ENCODE measurements at places on chromosomes 12 and 14.

GRCh38 chr12:43425361-43425760 is 126.6 kb downstream of the ADAMTS20 start:
- DNase-seq: no peak

DNA sequence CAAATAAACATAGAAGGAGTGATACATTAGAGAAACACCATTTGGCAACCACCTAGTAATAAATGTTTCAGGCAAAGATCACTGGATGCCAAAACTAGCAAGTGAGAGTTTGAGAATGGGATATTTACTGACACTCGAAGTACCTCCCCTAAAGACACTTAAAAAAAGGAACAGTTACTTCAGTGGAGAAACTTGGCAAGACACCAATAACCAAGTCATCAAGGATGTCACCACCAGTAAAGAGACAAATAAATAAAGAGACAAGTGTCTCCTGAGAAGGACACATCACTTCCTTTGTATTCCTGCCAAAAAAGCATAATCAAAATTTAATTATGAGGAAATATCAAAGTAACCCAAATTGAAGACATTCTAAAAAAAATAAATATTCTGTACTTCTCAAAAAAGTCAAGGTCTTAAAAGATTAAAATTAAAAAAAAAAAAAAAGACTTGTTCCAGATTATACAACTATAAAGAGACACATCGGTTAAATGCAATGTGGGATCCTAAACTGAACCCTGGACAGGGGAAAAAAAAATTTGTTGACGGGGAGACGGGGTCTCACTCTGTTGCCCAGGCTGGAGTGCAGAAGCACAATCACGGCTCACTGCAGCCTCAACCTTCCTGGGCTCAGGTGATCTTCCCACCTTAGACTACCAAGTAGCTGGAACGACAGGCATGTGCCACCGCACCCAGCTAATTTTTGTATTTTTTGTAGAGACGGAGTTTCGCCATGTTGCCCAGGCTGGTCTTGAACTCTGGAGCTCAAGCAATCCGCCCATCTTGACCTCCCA is 26.4 kb downstream of the TM7SF3 start:
- DNase-seq: no peak

DNA sequence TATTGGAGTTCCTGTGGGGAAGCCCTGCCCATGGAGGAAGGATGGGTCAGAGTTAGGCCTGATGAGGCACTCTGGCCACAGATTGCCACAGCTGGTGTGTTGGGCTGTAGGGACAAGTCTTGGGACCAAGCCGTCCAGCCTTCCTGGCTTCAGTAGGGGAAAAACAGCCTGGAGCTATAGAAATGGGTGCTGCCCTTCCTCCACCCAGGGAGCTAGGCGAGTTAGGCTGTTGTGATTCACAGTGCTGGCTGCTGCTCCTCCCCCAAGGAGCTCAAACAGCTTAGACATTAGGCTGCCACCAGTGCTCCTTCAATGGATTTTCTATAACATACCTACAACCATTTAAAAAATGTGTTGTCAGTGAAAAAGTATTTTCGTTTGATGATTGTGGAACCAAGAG is 274.3 kb downstream of the RPL10L start:
- DNase-seq: no peak

DNA sequence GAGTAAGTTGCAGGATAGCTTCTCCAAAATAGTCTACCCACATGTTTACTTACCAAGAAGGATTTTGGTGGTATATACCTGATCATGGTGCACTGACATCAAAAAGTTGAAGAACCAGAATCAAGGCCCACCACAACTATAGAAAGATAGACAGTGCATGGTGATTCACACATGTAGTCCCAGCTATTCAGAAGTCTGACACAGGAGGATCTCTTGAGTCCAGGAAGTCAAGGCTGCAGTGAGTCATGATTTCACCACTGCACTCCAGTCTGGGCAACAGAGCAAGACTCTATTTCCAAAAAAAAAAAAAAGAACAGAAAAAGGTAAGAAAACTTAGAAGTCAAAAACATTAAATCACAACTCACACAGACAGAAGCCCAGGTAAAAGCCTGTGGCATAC is 422.2 kb upstream of the FOXG1 start:
- DNase-seq: no peak

DNA sequence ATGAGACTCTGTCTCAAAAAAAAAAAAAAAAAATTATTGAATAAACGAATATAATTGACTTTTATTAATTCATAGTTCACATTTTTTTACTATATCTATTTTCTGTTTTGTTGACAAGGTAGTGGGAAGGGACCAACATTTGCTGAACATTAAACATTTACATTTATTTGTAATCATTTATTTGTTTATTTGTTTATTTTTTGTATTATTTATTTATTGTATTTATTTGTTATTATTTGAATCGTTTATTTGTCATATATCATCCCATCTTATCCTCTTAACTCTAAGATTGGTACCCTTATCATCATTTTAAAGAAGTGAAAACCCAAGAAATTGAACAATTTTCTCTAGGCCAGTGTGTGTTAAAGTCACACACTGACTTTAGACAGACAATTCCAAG is 101.5 kb downstream of the SYT1 start:
- DNase-seq: no peak

DNA sequence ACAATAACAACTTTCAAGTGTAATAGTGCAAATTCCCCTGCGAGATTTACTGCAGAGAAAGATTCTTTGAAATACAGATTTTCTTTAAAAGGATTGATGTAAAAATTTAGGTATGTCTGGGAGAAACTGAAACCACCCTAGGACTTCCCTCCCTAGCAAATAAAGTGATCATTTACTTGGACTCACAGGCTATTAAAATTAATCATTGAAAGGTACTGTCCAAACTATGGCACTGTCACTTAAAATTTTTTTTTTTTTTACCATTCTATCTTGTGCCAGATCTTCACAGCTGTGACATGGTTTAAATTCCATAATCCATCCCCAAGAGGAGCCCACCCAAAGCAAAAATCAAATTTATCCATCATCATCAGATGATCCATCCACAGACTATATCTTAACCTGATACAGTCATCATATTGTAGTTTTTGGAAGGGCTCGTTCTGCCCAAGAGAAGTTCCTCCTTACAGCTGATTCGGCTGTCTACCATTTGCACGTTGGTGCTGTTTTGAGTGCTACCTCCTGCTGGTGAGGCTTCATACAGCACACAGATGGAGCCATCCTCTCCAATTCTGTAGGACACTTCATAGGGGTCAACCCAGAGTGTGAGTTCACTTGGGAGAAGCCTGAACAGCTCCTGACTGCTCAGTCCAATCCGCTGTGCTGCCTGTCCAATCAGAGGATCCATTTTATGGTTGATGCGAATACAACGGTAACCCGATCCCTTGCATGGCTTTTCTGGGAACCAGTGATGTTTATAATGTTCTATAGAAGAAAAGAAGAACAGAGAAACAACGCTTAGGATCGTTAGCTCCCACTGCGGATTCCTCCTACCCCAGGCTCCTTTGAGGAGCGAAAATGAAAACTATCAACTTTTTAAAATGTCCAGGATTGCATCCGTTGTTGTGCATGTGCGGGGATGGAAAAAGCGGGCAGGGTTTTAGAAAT is 1.7 kb downstream of the BTG1 start:
- DNase-seq: no peak

GRCh38 chr12:1297206-1297605 is 297.2 kb downstream of the FBXL14 start:
- no peak for DNase-seq

DNA sequence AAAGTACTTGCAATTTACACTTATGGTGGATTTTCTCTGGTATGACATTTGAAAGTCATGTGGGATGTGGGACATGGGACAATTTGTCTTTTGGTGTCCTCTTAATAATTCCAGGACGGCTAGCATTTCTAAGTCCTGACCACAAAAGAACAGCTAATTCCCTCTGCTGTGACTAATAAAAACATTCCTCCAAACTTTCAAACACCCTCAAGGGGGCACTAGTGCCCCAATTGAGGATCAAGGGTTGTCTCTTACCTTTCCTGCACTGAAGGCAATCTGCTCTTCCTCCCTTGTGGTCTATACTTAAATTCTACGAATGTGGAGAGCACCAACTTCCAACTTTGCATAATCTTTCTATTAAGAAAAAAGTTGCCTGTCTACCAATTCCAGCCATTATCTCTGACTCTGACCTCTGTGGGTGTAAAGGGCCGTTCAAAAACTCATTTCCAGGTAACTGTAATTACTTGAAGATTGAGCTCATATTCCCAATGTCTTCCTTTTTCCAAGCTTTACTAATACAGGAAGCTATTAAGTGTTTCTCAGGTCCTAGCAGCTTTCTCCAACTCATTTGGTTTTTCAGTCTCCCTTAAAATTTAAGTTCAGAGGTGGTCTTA is 210.2 kb downstream of the PTPRO start:
- DNase-seq: no peak

DNA sequence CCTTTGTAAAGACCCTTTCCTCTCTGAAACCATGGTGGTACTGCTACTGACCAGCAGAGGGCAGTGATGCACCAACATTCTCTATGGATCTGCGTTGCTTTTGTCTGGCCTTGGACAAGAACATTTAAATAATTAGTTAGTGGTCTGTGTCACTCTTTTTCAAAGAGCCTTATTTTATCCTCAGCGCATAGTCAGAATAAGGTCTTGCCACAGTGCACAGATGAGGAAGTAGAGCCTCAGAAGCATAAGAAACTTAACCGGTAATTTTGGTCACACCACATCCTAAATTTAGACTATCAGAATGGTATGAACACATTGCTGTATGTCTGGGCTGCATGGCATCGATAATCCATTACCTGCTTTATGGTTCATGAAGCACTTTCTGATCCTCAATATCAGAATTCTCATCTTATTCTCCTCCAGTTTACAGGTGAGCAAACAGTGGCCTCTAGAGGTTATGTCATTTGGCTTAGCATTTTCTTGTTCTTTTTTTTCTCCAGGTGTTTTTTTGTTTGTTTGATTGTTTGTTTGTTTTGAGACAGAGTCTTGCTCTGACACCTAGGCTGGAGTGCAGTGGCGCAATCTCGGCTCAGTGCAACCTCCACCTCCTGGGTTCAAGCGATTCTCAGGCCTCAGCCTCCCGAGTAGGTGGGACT is 23.7 kb upstream of the IFT81 start:
- DNase-seq: no peak

- DNase-seq: no peak
Measured at GRCh38 chr12:24921251-24922038, 27.5 kb downstream of the BCAT1 start.

- no peak for DNase-seq
Measured at GRCh38 chr12:13959131-13959723, 22.2 kb downstream of the GRIN2B start.

DNA sequence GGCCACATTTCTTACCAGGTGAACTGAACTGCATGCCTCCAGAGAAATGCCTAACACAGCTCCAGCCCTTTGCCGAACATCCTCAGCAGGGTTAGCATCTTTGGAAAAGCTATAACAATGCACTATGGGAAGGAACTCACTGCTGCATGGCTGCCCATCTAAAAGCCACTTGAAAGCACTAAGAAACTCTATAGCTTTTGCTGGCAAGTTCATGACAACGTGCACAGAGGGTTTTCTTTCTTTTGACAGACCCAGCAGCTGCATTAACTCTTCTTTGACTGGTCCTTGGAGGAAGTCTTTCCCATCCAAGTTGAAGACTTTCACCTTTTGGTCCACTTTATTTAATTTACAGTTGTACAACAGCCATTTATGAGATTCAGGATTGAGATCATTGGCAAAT is 5.3 kb downstream of the TRMT5 start:
- DNase-seq: no peak

GRCh38 chr12:24198070-24198469 is 248.6 kb upstream of the SOX5 start:
- no peak for DNase-seq

- DNase-seq: no peak
Measured at GRCh38 chr12:2372735-2373134, 319.9 kb downstream of the CACNA1C start.

DNA sequence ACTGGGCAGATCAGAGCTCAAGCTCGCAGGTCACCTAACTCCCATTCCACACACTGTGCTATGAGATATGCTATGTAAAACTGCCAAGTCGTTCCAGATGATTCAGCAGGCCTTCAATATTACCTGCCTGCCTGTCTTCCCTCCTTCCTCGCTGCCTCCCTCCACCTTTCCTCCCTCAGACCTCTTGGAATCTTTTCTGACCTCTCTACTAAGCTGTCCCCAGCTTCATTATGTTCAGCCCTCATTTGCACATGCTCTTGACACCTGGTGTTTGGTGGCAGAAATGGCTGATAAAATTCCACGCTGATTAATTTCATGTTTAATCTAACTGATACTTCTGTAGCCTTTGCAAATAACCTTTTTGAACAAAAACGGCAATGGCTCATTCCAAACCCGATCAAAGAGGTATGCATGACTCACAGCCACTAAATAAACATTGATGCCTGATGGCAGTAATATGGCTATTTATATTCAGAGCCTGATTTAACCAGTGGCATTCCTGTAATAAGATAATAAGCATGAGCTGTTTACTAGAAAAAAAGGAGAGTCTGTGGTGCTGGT is 130.8 kb upstream of the EGLN3 start:
- DNase-seq: no peak

DNA sequence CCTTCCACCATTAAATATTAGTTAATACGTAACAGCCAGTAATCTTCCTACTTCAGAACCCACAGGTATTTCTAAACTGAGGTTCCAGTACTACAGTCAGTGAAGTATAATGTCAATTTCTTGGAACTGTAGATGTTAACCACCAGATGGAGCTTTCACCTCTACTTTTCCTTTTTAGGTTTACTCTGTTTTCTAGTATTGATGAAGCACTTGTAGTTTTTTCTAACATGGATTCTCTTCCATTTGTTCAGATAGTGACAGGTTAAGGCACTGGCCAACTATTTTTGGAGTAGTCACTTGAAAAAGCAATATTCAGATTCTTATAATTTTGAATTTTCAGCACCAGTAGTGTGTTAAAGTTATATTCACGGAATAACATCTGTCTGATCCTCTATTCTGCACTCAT is 4.6 kb upstream of the SEC23A start:
- no peak for DNase-seq

GRCh38 chr14:64591809-64592208 is 42.0 kb downstream of the PPP1R36 start:
- no peak for DNase-seq

GRCh38 chr12:130474599-130475269 is 137.0 kb downstream of the PIWIL1 start:
- DNase-seq: no peak

- DNase-seq: no peak
Measured at GRCh38 chr14:102726191-102726949, 50.9 kb upstream of the TRAF3 start.

DNA sequence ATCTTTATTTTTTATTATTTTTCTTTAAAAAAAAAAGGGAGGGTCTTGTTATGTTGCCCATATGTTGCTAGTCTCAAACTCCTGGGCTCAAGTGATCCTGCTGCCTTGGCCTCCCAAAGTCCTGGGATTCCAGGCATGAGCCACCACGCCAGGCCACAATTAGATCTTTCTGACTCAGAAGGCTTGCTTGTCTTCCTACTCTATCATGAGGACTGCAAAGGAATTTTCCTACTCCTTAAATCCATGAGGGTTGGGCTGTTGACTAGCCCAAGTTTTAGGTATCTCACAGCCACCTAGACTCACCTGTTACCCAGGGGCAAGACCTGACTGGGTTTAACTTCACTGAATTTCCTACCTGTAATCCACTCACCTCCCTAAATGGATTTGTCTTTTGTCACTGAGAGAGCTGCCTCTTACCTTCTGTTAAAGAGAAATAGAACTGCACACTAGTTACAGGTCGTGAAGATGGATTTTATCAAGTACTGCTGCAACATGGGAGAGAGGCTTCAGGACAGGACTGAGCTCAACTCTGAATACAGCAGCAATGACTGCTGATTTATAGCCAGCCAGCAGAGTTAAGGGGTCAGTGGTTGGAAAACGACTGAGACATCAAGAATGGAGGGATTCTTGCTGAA is 72.3 kb downstream of the B4GALNT3 start:
- no peak for DNase-seq

GRCh38 chr12:106644335-106645073 is 61.7 kb downstream of the RFX4 start:
- no peak for DNase-seq

All from stimulated activated CD4-positive, alpha-beta T cell treated with anti-CD3 and anti-CD28 coated beads, Interleukin-1b, Interleukin-23, amount 100 ng/mL, for 24 hours (primary cell).